Activated naive CD4-positive, alpha-beta T cell treated with anti-CD3 and anti-CD28 coated beads for 36 hours (primary cell): ENCODE measurements at places on chromosomes 7 and 10.

DNA sequence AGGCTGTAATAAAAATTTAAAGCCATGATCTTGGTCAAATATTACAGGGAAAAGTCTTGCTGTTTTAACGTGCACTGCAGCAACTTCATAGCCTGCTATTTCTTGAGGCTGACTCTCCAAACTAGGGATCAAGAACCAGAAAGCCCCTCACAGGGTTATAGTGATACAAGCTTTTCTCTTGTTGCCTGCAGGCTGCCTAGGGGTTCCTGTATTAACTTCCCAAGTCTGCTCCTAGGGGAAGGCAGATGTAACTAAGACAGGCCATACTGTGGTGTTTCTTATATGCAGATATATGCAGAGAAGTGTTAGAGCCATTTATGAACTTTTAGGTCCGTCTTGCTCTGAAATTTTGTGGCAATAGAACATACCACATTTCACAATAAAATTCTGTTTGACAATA is 175.7 kb downstream of the FOXP2 start:
- DNase-seq: no peak

DNA sequence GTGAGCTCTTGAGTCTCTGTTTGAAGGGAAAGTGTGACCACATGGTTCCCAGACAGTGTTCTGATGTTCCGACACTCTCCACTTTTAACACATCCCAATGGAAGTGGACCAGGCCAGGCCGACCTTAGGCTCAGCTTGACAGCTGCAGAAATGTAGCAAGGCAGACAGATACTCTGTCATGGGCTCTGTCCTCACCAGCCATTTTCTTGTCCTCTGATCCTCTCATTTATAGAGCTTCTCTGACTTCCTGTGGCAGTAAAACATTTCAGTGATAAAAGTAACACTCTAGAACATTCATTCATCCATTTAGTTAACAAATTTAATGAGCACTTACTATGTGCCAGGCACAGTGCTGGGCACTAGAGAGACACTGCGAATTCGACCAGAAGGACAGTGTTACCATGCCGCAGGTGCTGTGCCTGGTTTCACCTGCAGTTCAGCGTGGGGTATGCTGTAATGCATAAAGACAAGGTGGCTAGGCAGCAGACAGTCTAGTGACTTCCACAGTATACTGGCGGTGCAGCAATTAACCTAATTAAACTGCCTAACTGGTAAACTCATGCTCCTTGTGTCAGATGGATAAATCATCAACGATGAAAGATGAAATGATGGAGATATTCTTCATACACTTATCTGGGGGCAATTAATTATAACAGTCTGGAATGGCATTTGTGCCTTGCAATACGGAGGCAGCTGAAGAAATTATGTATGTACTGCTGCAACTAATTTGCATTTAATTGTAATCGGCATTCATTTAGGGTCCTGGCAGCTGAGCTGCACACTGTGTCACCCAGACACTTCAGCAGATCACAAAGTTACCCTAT is 188.1 kb downstream of the NRP1 start:
- no peak for DNase-seq

DNA sequence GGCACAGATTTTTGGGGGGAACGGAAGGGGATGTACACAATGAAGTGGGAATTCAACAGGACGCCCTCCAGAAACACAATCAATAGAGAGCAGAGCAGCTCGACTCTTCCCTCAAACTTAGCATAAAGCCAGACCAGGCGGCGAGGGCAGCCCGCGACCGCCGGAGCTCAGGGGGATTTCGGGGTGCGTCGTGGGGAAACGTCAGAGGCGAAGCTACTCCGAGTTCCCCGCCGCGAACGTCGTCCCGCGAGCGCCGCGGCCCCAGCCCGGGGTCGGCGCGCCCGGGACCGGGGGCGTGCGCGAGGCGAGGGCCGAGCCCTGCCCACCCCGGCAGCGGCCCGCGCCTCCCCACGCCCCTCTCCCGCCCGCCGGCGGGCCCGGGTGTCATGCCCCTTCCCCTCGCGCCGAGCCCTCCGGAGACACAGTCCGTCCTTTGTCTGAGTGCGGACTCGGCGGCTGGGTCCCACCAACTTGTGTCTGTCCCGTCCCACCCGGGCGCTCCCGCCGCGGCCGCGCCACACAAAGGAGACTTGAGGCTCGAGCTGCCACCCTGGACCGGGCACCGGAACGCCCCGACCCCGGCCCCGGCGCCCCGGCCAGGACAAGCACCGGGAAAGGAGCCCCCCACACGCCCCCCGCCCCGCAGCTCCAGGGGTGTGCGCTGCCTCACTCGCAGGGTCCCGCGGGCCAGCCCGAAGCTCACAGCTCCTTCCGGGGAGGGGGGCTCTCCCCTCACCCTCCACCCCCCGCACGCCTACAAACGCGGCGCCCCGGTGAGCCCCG is 634 bp downstream of the EZH2 start:
- peak; percentile 50 for DNase-seq

GRCh38 chr7:85567983-85568382 is 381.1 kb upstream of the SEMA3D start:
- no peak for DNase-seq

DNA sequence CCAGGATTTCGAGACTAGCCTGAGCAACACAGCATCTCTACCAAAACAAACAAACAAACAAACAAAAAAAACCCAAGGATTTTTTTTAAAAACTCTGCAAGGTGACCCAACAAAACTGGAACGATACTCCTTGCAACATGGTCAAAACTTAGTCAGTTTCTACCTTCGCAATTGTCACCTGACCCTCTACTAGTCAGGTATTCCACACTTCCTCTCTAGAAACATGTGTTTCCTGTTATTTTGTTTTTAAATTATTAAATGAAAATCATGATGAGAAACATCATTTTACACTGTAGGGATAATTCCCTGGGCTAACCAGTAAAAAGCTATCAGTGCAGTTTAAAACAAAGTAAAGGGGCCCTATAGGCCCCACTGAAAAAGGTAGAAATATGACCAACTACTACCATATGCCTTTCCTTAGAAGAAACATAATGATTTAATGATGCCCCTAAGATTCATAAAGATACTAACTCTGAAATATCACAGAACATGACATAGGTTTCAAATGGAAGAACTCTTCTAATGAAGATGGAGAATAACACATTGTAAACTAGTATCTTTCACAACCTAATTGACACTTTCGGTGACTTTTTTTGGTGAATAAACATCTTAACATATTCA is 8.7 kb downstream of the BRAF start:
- no peak for DNase-seq

- DNase-seq: no peak
Measured at GRCh38 chr10:48672596-48673265, 11.9 kb upstream of the WDFY4 start.

DNA sequence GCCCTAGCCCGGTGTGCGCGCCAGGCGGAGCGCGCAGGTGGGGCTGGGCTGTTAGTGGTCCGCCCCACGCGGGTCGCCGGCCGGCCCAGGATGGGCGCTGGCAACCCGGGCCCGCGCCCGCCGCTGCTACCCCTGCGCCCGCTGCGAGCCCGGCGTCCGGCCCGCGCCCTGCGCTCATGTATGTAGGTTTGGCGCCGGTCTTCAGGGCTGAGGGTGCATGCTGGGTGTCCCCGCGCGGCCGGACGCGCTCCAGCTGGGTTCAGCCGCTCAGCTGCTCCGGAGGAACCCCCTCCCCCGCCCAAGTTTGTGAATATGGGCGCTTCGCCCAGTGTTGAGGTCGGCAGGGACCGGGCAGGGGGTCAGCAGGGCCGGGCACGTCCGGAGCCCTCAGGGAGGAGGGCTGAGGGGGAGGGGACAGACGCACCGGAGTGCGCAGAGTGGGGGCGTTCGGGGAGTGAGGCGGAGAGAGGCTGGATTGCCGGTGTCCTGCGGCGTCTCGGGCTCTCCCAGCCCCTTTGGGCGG is 559 bp downstream of the VWC2 start:
- DNase-seq: no peak

- DNase-seq: no peak
Measured at GRCh38 chr10:70247360-70247759, 14.1 kb upstream of the PPA1 start.

DNA sequence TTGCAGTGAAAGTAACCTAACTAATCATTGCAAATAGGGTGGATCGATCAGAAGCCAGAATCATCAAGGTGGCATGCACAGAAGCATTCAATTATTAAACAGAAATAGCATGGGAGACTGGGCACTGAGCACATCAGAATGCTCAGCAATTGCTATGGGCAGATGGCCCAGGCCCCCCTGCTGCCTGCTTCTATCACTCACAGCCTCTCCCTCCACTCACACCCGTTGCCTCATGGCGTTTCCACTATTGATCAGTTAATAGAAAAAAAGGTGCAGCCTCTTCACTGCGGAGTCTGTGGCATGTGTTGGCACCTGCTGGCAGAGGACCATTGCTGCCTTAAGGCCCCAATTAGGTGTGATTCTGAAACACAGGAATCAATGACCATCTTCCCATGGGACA is 11.2 kb upstream of the HTR5A start:
- DNase-seq: no peak

GRCh38 chr7:100119970-100120732 is 717 bp downstream of the CNPY4 start:
- DNase-seq: peak; percentile 80

- no peak for DNase-seq
Measured at GRCh38 chr7:122847871-122848473, 38.3 kb downstream of the CADPS2 start.

GRCh38 chr7:86968618-86969017 is 90.8 kb downstream of the ELAPOR2 start:
- no peak for DNase-seq

- no peak for DNase-seq
Measured at GRCh38 chr7:80410081-80410480, 101.8 kb downstream of the GNAT3 start.

GRCh38 chr10:133027482-133027881 is 60.2 kb upstream of the ADGRA1 start:
- no peak for DNase-seq

GRCh38 chr7:158394936-158395335 is 192.7 kb downstream of the PTPRN2 start:
- DNase-seq: peak; percentile 50

DNA sequence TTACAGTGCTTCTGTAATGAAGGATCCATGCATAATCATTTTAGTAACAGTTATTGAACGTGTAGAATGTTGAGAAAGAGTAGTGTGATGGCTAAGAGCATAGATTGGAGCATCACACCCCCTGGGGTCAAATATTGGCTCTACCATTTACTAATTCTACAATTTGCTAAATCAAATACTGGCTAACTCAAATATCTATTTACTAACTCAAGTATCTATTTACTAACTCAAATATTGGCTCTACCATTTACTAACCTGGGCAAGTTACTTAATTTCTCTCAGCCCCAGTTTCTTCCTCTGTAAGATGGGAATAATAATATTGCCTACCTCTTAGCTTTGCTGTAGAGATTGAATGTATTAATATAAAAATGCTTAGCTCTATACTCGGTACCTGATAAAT is 64.0 kb downstream of the CDK14 start:
- DNase-seq: no peak

GRCh38 chr10:44245601-44245938 is 139.3 kb downstream of the CXCL12 start:
- no peak for DNase-seq

DNA sequence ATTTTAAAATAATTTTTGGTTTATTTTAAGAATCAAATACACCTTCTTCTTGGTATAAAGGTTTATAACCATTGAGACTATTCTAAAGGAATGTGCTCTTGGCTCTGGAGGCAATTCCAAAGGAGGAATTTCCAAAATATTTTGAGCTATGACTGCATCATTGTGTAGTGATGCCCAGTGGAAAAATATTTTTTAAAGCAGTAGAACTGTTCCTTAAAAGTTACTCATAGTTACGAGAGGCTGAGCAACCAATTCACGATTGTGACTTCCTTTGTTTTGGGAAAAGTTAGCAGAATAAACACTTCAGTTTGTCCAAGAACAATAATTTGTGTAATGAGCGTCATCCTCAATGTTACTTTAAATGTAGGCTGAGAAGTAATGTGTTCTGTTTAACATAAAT is 233.6 kb downstream of the BAMBI start:
- no peak for DNase-seq

DNA sequence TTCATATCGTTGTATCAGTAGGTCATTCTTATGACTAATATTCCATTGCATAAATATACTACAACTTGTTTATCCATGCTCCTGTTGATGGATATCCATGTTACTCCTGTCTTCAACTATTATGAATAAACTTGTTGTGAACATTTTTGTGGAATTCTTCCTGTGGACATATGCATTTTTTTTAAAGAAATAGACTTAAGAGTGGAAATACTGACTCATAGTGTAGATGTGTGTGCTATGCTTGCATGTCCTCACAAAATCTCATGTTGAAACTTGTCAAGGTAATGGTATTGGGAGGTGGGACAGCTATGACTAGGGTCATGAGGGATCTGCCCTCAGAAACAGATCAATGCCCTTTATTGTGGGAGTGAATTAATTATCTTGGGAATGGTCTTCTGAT is 240.5 kb upstream of the PRSS58 start:
- DNase-seq: no peak

- no peak for DNase-seq
Measured at GRCh38 chr7:3168869-3169268, 125.2 kb upstream of the CARD11 start.

- DNase-seq: peak; percentile 90
Measured at GRCh38 chr7:143372070-143372469, 9.1 kb upstream of the ZYX start.

DNA sequence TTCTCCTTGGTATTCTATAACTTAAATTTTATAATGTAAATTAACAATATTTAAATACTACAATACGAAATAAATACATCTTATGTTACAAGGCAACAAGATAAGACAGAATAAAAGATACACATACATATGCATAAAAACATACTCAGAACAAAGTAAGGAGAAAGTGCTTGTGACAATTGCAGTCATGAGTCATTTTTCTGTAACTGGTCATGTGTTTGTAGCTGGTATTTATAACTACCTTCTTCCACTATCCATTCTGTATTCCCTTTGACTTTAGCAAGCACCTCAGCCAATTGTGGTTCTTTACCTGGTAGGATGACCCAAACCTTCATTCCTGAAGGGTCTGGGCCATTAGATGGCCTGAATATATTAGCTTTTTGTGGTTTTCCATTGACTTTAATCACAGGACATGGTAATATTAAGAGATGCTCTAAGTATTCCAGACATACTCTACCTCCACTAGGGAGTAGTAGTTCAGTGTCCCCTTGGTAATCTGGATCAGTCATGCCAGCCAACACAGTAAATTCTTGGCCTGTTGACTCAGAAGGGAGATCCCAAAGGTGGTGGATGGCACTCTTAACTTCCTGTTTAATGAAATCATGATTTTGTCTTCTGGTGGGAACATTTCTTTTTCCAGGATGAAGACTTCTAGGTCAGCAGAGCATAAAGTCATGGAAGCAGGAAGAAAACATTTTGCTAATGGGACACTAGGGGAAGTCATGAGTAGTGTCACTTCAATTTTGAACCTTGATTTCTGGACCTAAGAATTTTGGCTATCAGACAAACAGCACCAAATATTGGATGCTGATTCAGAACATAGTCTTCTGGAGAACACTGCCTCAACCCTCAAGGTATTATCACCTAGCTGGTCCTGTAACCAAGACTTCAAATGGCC is 733.7 kb upstream of the IGFBP3 start:
- no peak for DNase-seq

- DNase-seq: no peak
Measured at GRCh38 chr10:19195698-19196097, 147.1 kb downstream of the MALRD1 start.

GRCh38 chr7:131294553-131294952 is 33.1 kb upstream of the MKLN1 start:
- DNase-seq: no peak
